ENCODE measurements at places on chromosomes 13 and 19. TPM values are rescaled to one million over a fixed set of nuclear protein-coding genes. Genes with fewer than 3 reads are reported as not detected.
A peak's percentile ranks its signal among the peaks of the same experiment; 100 is the strongest.

DNA sequence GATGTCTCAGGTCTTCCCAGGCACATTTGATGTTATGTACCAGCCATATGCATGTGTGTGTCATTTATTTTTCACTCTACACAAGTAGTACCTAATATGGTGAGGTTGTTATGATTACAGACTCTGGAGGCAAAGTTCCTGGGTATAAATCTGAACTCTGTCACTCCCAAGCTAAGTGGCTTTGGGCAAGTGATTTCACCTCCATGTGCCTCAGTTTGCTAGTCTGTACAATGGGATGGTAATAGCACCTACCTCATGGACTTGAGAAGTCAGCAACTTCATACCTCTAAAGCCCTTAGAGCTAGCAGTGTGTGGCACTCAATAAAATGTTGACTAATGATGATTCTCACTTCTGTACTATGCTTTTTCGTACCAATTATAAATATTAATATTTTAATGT lies 3.9 kb upstream of the CATSPERG start:
- no peak for DNase-seq

DNA sequence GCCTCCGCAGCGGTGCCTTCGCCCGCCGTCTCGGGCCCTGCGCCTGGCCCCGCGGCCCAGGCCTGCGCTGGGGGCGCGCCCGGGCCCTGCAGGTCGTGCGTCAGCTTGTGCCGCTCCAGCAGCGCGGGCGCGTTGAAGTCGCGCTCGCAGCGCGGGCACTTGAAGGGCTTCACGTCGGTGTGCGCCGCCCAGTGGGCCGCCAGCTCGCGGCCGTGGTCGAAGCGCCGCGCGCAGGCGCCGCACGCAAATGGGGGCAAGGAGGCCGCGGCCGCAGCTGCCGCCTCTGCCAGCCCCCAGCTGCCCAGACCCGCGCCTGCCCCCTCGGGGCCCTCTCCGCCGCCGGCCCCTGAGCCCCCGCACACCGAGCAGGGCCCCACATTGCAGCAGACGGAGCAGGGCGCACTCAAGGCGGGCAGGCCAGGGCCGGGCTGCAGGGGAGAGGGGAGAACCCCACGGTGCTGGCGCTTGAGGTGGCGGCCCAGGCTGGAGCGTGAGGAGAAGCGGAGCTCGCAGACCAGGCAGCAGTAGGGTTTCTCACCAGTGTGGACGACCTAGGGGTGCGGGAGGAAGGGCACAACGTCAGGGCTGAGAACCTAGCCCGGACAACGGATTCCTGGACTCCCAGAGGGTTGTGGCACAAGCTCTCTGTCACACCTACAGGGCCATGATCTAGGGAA lies 6.1 kb downstream of the FIZ1 start:
- DNase-seq, result no peak

- DNase-seq, result peak; percentile 69
Observed at GRCh38 chr19:2087621-2088100, 8.5 kb downstream of the MOB3A start.

DNA sequence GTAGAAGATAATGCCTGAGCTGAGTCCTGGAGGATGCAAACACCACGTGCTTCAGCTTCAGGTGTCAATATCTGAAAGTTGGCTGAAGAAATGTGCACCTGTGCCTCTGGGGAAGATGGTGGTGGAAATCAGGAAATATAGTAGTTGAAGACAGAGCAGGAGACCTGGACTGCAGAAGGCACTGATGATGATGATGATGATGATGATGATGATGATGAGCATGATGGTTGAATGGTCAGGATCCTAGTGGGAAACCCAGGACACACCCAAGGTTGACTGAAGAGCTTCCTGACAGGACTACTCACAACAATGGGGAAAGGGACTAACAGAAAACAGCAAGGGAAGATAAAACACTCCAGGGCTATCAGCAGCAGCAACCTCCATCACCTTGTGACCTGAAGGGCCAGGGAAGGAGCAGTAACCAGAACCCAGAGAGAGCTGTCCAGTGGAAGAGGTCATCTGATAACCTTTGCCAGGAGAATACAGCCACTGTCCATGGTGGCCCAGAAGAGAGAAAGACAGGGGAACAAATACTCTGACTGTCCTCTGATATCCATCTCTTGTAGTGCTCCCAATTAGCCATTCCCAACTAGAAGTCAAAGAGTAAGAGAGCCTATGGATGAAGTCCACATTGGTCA lies 170.3 kb downstream of the TSHZ3 start:
- no peak for DNase-seq

GRCh38 chr19:38061294-38061693 lies 154.3 kb downstream of the SIPA1L3 start:
- no peak for DNase-seq

- no peak for DNase-seq
Observed at GRCh38 chr13:52921194-52921593, 72.8 kb upstream of the PCDH8 start.

- DNase-seq, result peak; percentile 3
Observed at GRCh38 chr13:33251131-33251661, 34.4 kb downstream of the STARD13 start.

- DNase-seq, result no peak
Observed at GRCh38 chr19:28641395-28641794, 571.6 kb downstream of the UQCRFS1 start.

GRCh38 chr13:20001366-20002190 lies 43.1 kb downstream of the ZMYM2 start:
- DNase-seq, result no peak

DNA sequence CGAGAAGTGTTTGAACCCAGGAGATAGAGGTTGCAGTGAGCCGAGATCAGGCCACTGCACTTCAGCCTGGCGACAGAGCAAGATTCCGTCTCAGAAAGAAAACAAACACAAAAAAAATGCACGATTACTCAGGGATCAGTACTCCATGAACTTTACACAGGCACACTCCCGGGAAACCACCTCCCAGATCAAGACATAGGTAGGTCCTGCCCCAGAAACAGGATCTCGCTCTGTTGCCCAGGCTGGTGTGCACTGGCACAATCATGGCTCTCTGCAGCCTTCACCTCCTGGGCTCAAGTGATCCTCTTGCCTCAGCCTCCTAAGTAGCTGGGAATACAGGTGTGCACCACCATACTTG lies 11.2 kb downstream of the VASP start:
- no peak for DNase-seq

DNA sequence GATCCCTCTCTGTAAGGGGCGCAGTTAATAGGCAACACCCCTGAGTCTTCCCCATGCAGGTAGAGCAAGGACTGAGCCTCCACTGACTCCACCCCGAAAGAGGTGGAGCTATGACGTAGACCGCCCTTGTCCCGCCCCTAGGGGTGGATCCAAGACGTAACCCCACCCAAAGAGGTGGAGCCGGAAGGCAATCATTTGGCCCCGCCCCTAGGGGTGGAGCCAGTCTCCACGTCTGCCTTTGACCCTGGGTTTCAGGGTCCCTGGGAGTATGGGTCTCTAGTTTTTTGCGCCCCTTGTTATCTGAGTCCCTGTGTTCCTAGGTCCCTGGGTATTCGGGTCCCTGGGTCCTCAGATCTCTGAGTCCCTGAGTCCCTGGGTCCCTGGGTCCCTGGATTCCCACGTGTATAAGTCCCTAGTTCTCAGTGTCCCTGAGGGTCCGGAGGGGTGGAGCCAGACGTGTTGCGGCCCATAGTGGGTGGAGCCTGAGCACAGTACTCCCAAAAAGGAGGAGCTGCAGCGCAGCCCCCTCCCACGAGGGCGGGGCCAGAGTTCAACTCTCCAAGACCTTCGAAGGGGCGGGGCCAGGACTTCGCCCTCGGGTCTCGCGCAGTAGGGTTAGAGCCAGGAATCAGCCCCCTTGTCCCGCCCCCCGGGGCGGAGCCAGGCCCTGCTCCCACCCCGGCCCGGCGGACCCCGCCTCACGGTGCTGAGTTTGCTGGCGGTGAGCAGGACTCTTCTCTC lies 5.3 kb downstream of the DENND1C start:
- peak; percentile 77 for DNase-seq

DNA sequence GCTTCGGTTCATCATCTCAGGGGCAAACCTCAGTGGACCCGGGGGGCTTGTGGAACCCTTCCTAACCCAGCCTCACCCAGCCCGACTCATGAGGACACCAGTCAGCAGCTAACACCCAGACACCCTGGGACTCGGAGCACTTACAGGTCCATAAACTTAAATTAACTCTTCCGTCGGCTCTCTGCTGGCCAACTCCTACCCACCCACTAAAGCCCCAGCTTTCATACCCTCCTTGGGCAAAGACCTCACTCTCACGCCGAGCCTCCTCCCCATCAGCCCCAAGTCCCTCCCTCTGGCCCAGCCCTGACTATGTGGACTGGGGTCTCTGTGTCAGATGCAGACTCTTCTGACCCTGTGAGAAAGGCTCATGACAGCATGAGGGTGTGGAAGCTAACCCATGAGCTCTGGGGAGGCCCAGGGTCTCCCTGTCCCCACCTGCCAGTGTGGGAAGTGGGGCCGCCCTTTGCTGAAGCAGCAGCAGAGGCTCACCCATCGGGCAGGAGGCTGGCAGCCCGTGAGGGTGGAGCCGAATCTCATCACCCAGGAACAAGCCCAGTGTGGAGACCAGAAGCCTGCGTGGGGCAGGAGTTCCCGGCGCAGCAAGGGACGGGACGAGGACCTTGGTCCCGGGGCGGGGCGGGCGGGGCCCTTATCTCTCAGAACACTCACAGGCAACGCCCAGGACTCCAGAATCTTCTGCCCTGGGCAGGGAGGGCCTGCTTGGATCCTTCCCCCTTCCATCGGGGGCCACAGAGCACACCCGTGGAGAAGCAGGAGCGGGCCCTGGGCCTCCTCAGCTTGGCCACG lies 19.8 kb downstream of the TCF3 start:
- DNase-seq, result no peak

DNA sequence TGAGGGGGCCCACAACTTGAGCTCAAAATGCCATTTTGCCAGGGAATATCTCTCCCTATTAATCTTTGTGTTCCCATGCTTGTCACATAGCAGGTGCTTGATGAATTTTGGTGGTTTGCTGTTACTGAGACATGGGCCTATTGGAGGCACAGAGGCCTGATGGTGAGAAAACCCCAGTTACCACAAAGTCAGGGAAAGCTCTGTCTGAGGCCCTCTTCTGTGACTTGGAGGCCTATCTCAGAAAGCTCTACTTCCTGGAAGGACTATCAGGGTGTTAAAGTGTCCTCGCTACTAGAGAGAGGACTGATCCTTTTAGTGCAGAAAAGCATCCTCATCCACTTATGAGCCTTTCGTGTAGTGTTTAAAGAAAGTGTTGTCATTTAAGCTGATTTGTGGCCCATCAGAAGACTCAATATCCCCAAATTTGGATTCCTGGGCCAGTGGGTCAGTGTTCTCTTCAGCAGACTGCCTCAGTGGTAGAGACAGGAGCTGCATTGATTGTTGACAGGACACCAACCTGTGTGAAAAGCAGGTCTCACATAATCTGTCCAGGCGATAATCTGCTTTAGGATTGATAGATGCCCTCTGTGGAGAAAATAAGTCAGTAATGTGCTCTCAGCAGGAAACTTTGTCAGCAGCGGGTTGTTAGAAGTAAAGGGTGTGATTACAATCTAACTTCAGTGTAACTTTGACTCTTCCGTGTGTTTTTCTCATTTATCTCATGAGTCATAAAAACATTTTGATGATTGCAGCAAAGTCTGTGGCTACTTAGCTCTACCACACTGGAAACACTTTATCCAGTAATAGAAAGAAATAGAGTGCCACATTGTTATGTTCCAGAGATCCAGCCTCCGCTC lies 121.0 kb downstream of the AKAP11 start:
- DNase-seq, result peak; percentile 58

- no peak for DNase-seq
Observed at GRCh38 chr19:48450441-48450840, 4.7 kb downstream of the GRWD1 start.

Gene SBSN
- not detected for total RNA-seq

Gene DHDH
- total RNA-seq, result 1.4 TPM

Gene PDX1
- total RNA-seq, result not detected

Gene ZNF585A
- 7.0 TPM for total RNA-seq

Gene PRTN3
- total RNA-seq, result not detected

Gene CACNG7
- total RNA-seq, result not detected

Gene ZNF579
- 7.2 TPM for total RNA-seq

Gene CPT1C
- total RNA-seq, result 0.69 TPM

Gene SULT2A1
- not detected for total RNA-seq

All from activated CD8-positive, alpha-beta T cell treated with anti-CD3 and anti-CD28 coated beads for 36 hours (primary cell).